Thymus (tissue), 14 donors: ENCODE measurements at places on chromosomes 13 and 19.

DNA sequence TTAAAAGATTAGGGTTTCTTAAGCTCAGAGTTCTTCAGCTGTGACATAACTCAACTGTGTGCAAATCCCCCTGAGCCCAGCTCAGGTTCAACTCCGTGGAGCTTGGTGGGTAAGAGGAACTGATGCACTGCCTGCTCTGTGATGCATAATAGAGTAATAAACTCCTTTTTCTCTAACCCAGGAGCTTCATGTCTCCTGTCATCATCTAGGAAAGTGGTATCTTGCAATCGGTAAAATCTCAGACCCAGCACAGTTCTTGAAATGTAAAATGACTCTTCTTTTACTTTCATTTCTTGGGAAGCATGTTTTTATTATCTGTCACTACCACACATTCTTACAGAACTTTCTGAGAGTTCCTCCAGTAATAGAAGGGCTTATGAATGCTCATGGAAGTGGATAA is 123.8 kb upstream of the PCDH9 start:
- no peak for DNase-seq

DNA sequence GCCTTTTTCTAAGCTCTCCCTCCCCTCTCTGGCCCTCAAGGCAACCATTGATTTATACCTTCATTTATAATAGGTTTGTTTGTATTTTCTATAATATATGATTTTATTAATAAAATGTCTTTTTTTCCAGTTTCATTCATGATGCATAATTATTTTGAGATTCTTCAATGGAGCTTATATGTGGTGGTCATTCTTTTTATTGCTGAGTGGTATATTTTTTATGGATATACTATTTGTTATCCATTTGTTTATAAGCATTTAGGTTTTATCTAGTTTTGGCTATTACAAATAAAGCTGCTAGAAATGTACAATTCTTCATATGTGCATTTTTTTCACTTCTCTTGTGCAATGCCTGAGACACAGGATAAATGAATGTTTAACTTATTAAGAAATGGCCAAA is 10.8 kb downstream of the ZNF211 start:
- no peak for DNase-seq

- DNase-seq: no peak
Measured at GRCh38 chr13:50783066-50783465, 60.4 kb downstream of the DLEU7 start.

DNA sequence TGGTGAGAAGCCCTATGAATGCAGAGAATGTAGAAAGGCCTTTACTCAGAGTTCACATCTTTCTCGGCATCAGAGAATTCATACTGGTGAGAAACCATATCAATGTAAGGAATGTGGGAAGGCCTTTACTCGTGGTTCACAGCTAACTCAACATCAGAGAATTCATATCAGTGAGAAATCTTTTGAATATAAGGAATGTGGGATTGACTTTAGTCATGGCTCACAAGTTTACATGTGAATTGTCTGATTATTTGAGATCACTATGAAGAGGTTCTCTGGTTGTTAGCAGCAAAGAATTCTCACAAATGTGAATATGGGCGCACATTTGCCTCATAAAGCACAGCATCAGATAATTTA is 43.7 kb downstream of the ZNF585A start:
- DNase-seq: no peak

DNA sequence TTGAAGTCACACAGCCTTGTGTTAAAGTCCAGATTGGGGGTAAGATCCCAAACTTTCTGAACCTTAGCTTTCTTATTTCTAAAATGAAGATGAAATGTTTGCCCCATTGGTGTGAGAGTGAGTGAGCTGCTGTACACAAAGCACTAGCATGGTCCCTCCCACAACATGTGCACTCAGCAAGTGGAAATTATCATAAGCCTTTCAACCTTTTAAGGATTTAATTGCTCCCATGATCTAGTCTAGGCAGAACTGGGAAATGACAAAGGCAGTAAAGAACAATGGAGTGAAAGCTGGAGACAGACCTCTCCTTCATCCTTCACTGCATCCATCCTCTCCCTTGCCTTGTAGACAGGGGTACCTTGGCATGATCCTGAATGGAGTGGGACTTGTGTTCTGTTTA is 76.0 kb upstream of the GPR12 start:
- DNase-seq: no peak

GRCh38 chr19:19740755-19741154 is 7.8 kb upstream of the ZNF14 start:
- no peak for DNase-seq

DNA sequence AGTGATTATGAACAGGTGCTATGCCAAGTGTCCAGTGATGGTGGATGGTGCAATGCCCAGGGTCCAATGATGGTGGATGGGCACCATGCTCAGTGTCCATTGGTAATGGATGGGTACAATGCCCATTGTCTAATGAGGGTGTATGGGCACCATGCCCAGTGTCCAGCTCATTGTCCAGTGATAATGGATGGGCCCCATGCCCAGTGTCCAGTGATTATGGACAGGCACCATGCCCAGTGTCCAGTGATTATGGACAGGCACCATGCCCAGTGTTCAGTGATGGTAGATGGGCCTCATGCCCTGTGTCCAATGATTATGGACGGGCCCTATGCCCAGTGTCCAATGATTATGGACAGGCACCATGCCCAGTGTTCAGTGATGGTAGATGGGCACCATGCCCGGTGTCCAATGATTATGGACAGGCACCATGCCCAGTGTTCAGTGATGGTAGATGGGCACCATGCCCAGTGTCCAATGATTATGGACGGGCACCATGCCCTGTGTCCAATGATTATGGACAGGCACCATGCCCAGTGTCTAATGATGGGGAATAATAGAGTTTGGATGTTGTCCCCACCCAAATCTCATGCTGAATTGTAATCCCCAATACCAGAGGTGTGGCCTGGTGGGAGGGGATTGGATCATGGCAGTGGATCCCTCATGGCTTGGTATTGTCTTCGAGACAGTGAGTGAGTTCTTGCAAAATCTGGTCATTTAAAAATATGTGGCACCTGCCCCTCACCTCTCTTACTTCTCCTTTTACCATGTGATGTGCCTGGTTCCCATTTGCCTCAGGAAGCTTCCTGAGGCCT is 87.8 kb downstream of the ANKRD10 start:
- DNase-seq: no peak

DNA sequence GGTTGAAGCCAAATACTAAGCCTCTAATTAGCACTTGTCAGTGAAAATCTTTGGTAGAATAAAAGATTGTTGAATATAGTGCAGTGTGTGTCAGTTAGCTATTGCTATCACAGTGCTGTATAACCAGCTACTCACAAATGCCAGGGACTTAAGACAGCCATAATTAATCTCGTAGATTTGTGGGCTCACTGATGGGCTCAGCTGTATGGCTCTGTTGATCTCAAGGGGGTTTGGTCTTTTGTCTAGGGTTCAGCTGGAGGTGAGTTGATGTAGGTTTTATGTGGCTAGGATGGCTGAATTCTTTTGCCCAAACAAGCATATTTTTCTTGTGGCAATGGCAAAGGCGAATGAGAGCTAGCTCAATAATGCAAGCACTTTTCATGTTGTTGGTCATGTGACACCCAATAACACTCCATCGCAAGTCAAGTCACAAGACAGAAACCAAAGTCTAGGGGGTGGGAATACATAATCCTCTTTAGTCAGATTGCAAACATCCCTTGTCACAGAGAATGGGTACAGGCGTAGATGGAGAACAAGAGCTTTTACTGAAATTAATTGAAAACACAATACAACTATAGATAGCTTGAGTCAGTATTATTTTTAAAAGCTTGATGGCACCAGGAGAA is 121.7 kb upstream of the EDNRB start:
- DNase-seq: no peak

DNA sequence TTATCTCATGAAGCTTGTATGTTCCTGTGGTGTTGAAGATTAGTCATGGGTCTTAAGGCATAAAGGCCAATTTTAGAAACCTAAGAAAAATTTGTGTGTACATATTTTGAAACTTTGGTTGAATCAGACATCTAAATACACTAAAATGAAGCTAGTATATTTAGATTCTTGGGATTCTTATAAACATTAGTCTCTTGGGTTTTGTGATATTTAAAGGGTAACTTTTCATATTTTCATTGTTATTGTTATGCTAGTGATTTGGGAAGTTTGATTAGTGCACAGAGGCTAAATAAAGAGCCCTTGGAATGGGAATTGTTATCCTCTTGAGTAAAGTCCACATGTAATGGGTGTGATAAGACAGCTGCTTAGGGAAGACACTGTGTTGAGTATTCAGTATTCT is 24.5 kb downstream of the UBA2 start:
- DNase-seq: no peak

DNA sequence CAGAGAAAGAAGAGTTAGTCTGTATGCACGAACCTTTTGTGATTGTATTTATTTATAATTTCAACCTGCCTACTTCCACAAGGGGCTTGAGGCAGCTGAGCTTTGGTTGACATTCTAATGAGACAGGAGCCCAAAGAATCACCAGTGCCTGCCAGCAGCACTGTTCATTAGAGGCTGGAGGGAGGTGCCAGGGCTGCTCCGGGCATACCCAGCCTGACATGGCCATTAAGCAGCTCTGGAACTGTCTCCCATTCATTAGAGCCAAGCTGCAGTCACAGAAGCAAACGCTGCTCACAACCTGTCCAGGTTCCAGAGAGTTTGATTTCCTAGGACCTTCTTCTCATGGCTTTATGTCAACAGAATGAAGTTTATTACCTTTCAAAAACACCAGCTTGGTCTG is 425.5 kb downstream of the RFC3 start:
- DNase-seq: no peak

DNA sequence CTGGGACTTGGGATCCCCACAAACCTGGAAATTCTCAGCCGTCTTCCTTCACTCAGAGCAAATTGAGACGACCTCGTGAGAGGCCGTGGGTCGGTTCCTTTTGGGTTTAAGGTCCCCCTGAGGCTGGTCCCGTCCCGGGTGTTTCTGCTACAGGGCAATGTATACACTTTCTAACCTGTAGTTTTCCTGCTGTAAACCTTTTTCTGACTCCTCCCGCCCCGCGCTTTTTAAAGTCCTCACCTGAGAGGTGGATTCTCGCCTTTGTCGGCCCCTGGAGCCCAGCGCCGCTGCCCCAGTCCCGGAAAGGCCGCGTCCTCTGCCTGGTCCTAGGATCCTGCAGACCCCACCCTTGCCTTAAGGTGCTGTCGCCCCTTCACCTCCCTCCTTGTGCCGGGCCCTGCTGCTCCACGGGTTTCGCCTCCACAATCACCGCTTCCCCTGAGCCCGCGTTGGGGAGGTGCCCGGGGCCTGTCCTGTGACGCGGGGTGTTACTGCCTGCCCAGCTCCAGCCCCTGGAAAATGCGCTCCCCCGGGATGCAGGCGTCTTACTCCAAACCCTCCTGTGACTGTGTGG is 391 bp downstream of the ZNF761 start:
- DNase-seq: no peak

DNA sequence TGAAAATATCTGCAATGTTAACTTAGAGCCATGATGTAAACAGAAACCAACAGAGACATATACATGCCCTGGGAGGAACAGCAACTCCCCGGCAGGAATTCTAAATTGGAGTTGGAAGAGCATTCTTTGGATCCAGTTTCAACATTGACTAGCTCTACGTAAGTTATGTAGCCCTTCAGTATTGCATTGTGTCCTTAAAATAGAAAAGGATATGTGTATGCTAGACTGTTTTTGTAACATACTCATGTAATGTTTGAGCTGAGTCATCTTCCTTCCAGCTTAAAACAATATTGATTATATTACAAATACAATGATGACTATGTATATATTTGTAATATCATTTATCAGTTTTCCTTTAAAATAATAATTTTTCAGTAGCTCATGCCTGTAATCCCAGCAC is 1422.2 kb upstream of the PCDH20 start:
- DNase-seq: no peak

- no peak for DNase-seq
Measured at GRCh38 chr19:18919900-18920214, 342 bp downstream of the DDX49 start.

- no peak for DNase-seq
Measured at GRCh38 chr13:39779337-39780265, 124.1 kb downstream of the COG6 start.

- DNase-seq: no peak
Measured at GRCh38 chr19:2003874-2004273, 11.6 kb downstream of the BTBD2 start.

DNA sequence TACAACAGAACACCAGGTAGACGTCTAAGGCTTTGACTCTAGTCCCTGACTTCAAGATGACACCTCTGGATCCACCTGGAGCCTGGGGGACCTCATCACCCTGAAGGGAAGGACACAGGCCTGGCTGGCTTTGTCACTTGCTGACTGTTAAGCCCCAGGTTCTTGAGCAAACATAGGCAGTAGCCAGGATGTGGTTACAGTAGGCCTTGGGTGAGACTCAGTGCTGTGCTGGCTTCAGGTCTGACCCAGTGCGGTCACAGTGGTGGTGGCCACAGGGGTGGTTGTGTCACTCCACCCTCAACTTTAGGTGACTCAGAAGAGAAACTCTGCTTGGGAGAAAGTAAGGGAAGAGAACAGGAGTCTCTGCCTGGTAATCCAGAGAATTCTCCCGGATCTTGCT is 497.8 kb downstream of the UQCRFS1 start:
- DNase-seq: no peak

DNA sequence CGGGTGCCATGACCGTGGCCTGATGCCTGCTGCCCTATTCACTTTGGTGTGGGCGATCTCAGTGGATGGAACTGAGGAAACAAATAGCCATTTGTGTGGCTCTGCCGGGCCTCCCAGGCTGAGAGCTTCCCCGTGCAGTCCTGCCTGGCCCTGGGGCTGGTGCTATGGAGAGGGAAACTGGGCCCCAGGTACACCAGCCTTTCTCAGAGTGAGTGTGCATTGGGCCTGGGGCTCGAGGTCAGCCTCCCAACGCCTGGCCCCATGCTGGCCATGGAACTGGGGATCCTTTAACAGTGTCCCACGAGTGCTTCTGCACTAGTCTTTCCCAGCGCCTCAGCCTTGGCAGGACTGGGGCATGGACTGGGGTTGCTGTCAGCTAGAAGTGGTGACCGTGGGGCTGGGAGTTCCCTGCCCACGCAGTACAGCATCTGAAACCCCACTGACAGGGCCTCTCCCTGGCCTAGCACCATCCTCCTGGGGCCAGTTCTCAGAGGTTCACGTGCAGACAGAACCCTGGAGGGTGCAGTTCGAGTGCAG is 10.5 kb downstream of the PLEKHF1 start:
- no peak for DNase-seq

DNA sequence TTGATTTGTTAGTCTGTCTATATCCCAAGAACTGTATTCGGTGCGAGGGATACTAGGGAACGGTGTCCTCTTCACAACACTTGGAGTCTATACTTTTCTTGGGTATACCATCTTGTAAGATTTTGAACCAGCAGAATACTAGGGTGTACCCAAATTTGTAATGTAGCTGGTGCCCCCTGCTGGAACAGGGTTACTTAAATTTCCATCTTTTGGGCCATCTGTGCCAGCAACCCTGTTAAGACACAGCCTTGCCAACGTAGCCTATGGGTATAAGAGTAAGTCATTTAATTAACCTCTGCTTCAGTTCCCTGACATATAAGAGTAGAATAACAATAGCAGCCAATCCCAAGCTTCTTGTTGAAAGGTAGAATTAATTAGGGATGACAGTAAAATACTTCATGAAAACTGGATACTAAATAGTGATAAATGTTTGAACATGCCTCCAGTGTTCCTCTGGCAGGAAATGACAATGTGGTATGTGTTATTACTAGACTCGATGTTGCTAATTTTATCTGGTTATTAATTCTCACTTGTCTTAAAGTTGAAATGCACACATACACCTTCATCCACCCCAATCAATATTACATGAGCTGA is 607.6 kb downstream of the FGF9 start:
- peak; percentile 2 for DNase-seq

- no peak for DNase-seq
Measured at GRCh38 chr19:6376512-6377190, 918 bp upstream of the PSPN start.
